ENCODE measurements at places on chromosomes 1 and 21. TPM values are rescaled to one million over a fixed set of nuclear protein-coding genes. Genes with fewer than 3 reads are reported as not detected.

KAZN gene
- total RNA-seq: 2.3 TPM

KIF26B gene
- 1.0 TPM for total RNA-seq

ROR1 gene
- 0.17 TPM for total RNA-seq

DDI2 gene
- 18.9 TPM for total RNA-seq

KCNJ15 gene
- 1.4 TPM for total RNA-seq

IL20 gene
- not detected for total RNA-seq

DYRK1A gene
- 75.6 TPM for total RNA-seq

MAD2L2 gene
- total RNA-seq: 34.9 TPM

THEM5 gene
- not detected for total RNA-seq
